ENCODE measurements at places on chromosomes 7 and 10. TPM values are rescaled to one million over a fixed set of nuclear protein-coding genes. Genes with fewer than 3 reads are reported as not detected.

DNA sequence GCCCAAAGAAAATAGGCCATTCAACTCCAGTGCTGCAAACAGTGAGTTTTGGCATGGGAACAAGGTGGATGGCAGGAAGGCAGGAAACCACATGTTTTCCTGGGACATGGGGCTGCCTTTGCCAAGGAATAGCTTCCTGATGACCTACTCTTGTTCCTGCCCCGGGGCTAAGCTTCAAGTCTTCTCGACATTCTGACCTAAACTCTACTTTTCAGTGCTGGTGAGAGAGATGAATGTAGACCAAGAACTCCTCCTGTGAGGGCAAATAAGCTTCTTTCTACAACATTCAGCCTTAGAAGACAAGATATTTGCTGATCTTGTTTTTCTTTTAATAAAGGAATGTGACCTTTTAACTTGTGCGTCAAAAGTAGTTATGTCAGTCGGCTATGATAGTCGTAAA, 199.0 kb downstream of the GPR37 start:
- DNase-seq: no peak

DNA sequence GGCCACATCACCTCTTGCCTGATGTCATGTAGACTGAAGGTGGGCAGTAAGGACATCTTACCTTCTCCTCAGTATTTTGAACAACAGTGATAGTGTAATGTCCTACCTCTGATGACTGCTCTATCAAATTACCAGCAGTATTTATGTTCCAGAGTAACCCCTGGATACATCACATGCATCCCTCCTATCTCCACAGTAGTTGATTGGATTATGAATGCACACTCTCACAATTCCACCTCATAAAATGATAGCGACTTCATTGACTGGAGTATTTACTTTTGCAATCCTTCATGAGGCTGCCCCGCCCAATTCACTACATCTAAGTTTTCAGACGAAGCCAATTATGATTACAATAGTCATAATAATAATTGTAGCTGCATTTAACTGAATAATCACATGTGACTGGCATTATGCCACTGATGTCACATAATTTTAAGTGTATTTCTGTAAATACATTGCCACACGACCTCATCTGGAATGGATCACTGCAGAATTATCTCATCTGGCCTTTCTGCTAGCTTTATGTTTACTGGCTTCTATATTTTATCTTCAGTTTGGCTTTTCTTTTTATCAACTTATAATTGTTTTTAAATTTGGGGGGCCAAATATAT, 268.9 kb downstream of the SLC25A13 start:
- DNase-seq: no peak

- DNase-seq: no peak
Observed at GRCh38 chr10:72658696-72659400, 33.0 kb upstream of the MICU1 start.

The RSPH10B gene
- total RNA-seq: 2.4 TPM

The MMRN2 gene
- total RNA-seq: 82.2 TPM

The NEUROG3 gene
- total RNA-seq: not detected

All from dermis microvascular lymphatic vessel endothelial cell (primary cell).